ENCODE measurements at places on chromosomes 1 and 21.

DNA sequence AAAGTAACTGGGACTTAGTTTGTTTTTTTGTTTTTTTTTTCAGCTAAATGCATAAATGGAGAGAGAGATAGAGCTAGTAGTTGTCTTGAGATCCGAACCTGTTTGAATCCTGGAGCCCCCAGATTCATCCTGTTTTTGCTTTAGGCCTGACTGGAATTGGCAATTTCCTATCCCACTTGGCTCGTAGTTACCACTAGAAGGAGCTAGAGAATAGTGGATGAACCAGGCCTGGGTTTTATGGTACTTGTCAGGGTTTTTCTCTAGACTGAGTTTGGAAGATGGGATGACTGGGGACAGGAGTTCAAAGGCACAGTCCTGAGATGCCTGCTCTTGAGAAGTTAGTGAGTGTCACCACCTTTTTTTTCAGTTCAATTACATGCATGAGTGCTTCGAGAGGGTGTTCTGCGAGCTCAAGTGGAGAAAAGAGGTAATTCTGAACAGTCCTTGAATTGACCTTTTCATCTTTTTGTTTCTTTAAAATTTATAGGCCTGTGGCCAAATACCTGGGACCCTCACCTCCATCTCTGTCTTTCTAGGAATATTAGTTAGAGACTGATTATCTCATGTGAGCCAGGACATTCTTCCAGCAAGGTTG lies 23.4 kb downstream of the CELF3 start:
- DNase-seq, result peak; percentile 46

DNA sequence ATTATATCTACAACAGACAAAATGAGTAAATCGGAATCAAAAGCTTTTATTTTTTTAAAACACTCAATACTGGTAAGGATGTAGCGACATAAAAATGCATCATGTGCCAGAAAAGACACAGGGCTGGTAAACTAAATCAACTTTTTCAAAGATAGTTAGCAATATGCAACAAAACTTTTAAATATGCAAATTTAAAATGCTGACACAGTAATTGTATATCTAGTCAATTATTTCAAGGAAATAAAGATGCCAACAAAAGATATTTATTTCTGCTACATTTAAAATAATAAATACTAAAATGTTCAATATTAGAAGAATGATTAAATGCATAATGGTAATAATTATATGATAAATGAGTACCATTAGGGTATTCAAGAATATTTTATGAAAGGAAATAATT lies 295.1 kb downstream of the SMYD3 start:
- no peak for DNase-seq

- DNase-seq, result no peak
Observed at GRCh38 chr1:3909615-3910014, 9.5 kb upstream of the C1orf174 start.

DNA sequence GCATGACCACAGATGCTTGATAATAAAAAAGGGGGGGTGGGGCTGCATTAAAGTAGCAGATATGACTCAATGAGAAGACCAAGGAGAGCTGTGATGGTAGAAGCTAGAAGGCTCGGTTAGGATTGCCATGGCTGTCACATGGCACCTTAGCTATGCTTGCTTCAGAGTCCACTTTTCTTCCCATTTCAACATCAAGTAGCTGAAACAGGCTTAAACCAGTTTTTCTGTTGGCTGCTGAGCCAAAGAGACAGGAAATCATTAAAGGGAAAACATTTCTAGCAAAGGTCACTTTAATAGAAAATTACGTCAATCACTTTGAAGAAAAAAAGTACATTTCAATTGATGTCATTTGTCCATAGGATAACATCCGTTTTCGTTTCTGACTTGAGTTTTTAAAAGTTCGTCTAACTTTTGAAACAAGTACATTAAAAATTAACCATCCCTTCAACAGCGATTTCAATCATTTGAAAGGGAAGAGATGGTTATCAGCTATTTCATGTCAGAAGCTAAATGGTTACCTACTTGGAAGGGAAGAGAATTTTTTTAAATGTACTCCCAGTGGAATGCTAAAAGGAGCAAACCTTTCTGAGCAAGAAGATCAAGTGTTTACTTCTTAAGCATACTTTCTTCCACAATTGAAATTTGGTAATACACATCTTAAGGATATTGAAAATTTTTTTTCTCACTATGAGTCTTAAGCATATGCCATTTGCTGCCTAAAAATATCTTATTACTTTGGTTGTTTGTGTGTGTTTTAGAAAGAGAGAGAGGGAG lies 488.1 kb upstream of the PRMT6 start:
- DNase-seq, result no peak

DNA sequence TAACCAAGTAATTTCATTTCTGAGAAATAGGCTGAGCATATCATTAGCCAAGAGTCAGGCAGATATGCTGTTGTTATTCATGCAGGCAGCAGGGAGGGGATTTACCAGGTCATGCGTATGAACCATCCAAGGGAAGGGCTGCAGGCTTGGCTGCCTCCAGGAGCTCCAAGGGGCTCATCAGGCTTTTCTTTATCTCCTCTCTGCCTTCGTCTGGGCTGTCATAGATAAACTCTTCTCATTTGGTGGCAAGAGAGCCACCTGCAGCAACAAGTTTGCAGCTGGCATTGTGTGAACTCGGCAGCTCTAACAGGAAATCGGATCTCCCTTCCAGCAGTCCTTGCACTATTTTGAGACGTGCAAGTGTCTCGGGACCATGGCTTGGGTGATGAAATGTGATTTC lies 7.5 kb downstream of the CCDC27 start:
- DNase-seq, result no peak

GRCh38 chr1:13535227-13535626 lies 21.4 kb upstream of the LRRC38 start:
- DNase-seq, result no peak

DNA sequence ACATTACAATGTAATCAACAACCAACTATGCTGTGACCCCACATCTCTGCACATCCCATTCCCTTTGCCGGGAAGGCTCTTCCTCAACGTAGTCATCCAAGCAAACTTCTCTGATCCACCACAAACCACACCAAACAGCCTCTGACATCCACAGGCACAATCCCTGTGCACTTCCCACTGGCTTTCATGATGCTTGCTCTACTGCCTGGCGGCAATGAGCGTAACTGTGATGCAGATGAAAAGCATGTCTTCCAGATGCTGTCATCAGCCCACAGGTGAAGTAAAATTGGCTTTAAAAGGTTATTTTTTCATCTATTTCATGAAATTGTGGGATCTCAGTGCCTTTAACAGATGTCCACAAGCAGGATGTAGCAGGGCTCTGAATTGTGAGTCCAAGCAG lies 635.2 kb downstream of the SMYD3 start:
- DNase-seq, result peak; percentile 91

GRCh38 chr21:45540601-45540970 lies 1.7 kb downstream of the SLC19A1 start:
- DNase-seq, result no peak

- DNase-seq, result no peak
Observed at GRCh38 chr1:153478047-153478691, 17.7 kb upstream of the S100A7 start.

DNA sequence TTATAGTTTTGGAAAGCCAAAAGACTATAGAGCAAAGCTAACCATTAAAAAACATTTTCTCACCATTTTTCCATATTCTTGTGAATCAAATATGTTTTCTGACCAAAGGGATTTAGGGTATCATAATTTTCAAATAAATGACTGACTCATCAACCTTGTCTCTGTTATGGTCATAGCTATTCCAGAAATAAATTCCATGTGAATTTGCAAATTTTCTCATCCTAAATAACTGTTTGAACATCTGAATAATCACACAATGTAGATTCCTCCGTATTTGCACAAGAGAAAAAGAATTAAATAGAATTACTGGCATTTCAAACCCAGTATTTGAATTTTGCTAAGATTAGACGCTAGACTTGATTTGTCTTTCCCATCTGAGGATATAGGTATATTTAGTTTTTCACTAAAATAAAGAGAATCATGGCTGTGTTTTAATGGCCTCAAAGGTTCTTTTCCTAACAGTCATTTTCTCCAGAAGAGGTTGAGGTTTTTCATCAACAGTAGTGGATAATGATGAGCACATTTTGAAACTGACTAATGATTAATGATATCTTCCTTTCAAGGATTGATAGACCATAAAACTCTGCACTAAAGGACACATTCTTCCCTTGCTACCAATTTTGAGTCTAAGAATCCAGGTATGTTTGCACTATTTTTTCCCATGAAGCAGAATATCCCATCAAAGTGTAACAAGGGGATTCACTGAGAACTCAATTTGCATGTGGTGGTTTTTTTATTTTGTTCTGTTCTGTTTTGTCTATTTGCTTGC lies 9.5 kb upstream of the DUSP23 start:
- no peak for DNase-seq

- no peak for DNase-seq
Observed at GRCh38 chr1:171566467-171566866, 55.6 kb upstream of the MYOCOS start.

- no peak for DNase-seq
Observed at GRCh38 chr1:183432548-183432875, 14.3 kb upstream of the NMNAT2 start.

GRCh38 chr1:99622702-99623347 lies 23.1 kb upstream of the PALMD start:
- no peak for DNase-seq

- no peak for DNase-seq
Observed at GRCh38 chr21:33505833-33506232, 14.3 kb upstream of the DNAJC28 start.

DNA sequence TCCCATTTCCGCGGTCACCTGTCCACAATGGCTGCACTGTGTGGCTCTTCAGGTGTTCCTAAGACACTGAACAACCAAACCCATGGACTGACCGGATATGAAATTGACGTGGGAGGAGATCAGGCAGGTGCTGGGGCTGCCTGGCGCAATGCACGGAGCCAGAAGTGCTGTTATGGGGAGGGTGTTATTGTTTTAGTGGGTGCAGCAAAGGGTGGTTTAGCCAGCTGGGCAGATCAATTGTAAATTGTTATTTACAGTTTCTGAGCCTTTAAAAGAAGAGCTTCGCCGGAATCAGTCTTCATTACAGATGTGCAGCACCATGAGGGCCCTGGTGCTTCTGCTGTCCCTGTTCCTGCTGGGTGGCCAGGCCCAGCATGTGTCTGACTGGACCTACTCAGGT lies at the start of gene CA6:
Gene CA6 (plus strand): TSS at position 301 of the 400 bp plus-strand sequence. CDS start 19 bp downstream, at position 320.
- DNase-seq, result no peak

DNA sequence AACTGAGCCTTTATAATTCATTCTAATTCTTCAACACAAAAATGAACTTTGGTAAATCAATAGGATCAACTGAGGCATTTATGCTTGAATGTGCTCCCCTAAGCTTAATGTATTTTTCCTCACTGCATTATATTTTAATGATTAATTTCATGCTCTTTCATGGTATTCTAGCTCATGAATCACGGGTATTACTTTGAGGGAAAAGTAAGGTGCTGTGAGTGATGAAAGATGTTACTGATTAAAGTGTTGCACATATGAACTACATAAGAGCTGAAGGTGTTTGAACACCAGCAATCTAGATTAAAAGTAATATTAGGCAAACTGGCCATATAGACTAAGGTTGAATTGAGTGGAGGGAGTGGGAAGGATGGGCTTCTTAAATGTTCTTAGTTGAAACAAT lies 1.9 kb downstream of the DPYD start:
- no peak for DNase-seq

DNA sequence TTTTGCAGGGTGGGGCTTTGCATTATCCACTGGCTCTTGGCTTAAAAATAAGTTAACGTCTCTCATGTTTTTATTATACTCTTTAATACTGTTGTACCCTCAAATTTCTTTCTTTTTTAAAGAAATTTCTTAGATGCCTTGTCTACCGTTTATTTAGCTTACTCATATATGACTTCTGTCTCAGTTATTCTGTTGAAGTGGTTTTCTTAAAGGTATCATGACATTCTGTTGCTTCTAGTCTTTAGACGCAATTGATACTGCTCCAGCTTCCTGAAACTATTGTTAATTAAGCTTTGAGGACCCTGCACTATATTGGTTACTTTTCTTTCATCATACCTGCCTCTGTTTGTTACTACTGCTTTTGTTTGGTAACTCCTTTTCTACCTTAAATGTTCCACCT lies 11.7 kb downstream of the PKN2 start:
- peak; percentile 39 for DNase-seq

- DNase-seq, result no peak
Observed at GRCh38 chr21:25513810-25514209, 93.5 kb downstream of the MRPL39 start.

DNA sequence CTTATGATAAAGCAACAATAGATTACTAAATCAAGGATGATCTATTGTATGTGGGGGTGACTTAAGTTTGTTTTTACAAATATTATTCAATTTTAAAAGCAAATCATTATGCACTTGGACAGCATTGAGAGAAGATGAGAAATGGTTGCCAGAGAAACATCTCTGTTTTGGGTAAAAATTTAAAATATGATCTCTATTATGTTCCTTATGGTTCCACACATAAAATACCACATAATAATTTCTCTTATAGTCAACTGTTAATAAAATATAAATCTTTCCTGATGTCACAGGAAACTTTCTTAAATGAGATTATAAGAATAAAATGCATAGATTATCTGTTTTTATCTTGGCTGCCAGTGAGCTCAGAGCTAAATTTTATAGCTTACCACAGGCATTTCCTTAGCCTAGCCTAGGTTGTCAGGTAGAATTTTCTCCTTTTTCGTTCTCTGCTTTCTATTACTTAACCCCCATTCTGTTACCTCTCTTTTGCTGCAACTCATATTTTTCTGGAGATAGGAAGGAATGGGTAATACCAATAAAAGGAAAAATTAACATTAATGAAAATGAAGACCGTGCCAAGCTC lies 109.7 kb downstream of the TGFB2 start:
- DNase-seq, result no peak

GRCh38 chr21:26948194-26948593 lies 18.7 kb downstream of the ADAMTS5 start:
- DNase-seq, result peak; percentile 7

- DNase-seq, result no peak
Observed at GRCh38 chr1:22454476-22455056, 2.9 kb downstream of the ZBTB40 start.

- no peak for DNase-seq
Observed at GRCh38 chr1:1426496-1427105, 5.5 kb upstream of the ANKRD65 start.

DNA sequence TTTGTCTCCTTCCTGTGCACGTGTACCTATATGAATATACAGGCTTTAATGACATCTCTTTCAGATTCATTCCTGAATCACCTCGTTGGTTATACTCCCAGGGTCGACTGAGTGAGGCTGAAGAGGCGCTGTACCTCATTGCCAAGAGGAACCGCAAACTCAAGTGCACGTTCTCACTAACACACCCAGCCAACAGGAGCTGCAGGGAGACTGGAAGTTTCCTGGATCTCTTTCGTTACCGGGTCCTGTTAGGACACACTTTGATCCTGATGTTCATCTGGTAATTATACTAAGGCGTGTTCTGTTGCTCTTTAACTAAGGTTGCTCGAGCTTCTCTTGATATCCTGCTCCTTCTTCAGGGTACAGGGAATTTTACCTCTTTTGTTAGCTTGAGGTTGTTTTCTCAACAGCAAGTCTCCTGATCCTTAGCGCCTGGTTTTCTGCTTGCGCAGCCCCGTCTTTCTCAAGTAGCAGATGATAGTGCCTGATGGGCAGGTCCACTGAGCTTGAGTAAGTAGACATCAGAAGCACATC lies 55.1 kb downstream of the SLC22A15 start:
- DNase-seq, result no peak

GRCh38 chr1:30320581-30320890 lies 402.8 kb downstream of the MATN1 start:
- DNase-seq, result no peak

Measured in astrocyte of the spinal cord (primary cell).